Urothelium cell line (cell line): ENCODE measurements at places on chromosomes 6 and 20.

GRCh38 chr6:143385636-143386035 is 64.9 kb downstream of the ADAT2 start:
- no peak for DNase-seq

DNA sequence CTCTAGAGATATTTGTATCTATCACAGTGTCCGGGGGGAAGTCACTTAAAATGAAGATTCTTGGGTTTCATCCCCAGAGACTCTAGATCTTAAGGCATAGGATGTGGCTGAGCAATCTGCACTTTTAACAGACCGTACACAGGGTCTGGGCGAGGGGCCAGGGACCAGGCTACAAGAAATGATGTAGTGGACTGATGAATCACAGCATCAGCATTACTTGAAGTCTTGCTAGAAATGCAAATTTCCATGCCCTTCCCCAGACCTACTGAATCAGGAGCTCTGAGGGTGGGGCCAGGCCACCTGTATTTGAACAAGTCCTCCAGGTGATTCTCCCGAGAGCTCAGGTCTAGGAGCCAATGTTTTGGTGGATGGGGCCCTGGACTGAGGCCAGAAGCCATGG is 168.4 kb downstream of the DOK5 start:
- peak; percentile 54 for DNase-seq

DNA sequence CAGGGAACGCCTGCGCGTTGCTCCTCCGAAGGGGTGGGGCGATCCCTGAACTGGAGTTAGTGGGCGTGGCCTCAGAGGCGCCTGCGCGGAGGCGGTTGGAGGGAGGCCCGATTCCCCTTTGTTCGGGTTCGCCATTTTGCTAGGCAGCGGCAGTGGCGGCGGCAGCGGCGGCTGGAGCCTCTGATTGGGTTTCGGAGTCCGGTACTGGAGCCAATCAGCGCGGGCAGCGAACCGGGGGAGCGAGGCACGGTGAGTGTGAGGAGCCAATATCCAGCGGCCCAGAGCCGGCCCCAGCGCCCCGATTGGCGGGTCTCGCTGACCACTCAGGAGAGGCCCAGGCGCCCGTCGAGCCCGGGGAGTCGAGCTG is at the start of gene NFYA:
TSS of gene NFYA (plus strand) at position 139 of the 367 bp plus-strand sequence. CDS start 6,116 bp downstream, outside the sequence.
- no peak for DNase-seq

GRCh38 chr6:12890171-12890790 is 173.7 kb downstream of the PHACTR1 start:
- DNase-seq = no peak

DNA sequence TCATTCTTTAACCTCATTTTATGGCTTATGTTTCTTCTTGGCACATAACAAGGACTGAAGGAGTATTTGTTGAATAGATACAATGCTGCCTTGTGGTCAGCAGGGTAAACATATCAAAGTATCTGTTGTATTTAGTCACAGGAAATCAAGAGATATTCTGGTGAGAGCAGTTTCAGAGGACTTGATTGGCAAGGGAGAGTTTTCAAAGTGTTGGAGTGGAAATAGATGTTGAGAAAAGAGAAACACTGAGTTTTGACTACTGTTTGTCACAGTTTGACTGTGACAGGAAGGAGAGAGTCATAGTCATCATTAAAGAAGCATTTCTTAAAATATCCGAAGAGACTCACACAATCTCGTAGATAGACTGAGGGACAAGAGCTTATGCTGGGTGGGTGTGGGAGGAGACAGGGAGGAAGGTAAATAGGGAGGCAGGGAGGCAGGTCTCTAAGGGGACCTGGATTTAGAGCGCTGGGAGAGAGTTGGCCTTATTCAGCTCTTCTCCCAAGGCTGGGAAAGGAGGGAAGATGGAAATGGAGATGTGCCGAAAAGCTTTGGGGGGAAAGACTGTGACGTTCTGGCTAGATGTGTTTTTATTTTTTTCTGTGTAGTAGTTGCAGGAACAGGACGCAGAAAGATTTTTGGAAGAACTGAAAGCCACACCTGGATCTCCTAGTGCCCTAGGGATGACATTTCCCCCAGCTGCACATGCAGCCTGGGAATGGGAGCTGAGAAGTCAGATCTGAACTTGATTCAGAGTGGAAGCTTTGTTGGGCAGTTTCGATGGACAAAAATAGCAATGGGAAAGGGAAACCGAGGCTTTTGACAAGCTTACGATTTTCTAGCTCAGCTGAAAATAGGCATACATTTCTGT is 65.0 kb upstream of the IFNGR1 start:
- peak; percentile 35 for DNase-seq

DNA sequence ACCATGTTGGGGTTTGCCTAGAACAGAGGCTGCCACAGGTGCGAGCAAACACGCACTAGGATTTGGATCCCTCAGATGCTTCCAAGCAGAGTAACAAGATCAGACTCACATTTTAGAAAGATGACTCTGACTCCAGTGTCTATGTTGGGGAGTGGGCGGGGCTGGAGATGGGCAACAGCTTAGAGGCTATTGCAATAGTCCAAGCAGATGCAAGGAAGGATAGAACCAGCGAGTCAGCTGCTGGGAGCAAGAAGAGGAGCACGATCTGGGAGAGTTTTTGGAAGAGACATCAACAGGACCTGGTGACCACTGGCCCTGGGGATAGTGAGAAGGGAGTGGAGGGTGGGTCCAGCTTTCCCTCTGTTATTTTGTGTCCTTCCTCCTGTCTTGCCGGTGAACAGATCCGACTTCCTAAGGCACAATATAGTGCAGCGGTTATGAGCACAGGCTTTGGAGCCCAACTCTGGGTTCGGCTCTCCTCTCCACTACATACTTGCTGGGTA is 52.7 kb downstream of the FGD2 start:
- no peak for DNase-seq

GRCh38 chr6:154488248-154488593 is 22.3 kb downstream of the CNKSR3 start:
- no peak for DNase-seq

DNA sequence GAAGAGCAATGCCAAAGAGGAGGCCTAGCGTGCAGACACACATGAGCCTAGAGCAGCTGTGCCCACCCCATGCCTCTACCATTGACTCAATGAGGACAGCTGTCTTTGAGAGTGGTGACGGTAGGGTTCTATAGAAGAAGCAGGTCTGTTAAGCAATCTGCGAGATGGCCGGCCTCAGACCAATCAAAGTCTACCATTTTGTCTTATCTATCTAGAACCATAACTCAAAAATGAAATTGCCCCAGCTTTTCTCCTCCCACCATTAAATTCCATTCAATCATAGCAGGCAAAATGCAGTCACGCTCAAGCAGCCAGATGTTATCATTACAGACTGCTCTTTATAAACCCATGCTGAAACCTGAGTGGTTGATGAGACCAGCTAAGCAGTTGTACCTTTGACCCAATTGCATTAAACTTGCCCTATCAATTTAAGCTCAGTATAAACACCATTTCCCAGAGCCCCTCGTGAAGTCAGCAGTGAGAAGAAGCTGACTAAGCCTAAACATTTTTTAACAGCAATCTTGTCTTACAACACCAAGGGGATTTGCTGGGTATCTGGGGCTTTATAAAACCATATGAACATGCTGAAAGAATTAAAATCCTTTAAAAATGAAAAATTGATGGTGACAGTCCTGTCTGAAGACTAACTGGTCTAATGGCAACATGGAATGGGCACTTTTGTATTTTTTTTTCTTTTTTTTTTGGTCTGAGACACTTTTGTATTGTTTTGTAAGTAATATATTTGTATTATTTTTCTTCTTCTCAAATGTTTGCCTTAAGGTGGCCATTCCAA is 57.5 kb downstream of the FOXC1 start:
- no peak for DNase-seq

DNA sequence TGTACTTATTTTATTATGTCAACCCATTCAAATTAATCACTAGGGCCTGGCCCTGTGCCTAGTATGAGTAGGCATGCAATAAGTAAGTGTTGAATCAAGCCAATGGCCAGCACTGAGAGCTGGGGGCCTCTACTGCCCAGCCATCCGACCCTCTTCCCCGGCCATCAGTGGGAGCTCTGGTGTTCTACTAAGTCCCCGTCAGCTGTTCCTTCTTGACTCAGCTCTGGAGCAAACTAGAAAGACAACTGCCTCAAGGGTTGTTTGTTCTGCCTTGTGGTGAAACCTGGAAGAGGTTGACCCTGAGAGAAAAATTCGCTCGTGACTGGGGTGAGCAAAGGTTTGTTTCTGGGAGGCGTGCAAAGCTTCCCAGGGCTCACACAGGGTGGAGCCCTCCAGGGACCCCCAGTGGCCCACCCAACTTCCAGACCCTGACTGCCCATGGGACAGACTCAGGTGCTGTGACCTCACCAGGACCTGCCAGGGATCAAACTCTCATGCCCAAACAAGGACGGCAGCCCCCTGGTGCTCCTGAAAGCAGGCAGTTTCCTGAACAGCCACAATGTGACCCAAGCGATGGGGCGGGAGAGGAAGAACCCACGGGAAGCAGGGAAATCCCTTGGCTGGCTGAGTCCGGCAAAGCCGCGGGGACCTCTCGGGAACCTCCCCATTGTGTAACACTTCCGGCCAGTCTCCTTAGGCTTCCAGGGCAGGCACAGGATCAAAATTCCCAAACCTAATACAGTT is 50.4 kb downstream of the BANF2 start:
- no peak for DNase-seq

GRCh38 chr20:50152394-50153152 is 950 bp downstream of the PEDS1 start:
- DNase-seq = no peak

GRCh38 chr6:135624402-135625295 is 127.1 kb upstream of the AHI1 start:
- no peak for DNase-seq

DNA sequence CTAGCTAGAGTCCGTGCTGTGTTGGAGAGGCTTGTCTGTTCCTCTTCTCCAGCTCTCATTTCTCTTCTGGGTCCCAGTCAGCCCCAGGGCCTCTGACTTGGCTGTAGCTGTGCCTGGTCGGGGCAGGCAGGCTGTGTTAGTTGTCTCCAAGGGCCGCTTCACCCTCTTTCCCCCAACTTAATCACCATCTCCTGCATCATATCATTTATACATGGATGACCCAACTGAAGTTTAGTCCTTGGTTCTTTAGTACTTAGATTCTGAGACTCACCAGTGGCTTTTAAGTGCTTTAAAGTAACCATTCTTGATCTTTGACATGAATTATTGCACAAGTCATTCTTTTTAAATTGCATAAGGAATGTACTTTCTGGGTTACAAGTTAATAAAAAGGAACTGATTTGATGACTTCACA is 127.3 kb downstream of the RTN4IP1 start:
- no peak for DNase-seq

GRCh38 chr20:24769878-24770627 is 179.0 kb upstream of the CST7 start:
- DNase-seq = no peak

DNA sequence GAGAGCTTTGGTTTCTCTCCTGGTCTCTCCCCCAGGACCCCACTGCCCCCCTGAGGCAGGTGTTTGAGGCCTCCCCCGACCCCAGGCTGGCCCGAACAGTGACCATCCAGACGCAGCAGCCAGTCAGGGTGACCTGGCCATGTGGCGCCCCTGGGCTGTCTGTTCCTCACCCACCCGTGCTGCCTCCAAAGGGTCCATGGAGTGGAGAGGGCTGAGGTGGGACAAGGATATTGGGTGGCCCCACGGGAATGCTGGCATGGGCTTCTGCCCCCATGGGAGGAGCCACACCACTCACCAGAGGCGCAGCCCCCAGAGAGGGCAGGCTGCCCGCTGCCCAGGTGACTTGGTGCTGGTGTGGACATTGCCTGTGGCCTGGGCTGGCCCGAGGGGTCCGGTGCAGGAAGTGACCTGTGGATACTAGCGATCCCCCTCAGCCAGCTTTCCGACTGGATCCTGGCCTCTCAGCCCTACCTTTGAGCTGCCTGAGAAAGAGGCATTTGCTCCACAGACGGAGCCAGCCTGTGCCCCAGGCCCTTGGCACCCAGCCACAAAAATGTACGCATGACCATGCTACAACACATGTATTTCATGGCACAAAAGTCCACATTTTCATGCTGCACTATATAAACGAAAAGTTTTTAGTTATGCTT is 50.8 kb downstream of the BCAS4 start:
- no peak for DNase-seq

- DNase-seq = no peak
These were observed 71.3 kb downstream of the EFHC1 start for GRCh38 chr6:52491203-52492069.

- DNase-seq = no peak
These were observed 86.7 kb upstream of the BACH2 start for GRCh38 chr6:90383196-90383822.

DNA sequence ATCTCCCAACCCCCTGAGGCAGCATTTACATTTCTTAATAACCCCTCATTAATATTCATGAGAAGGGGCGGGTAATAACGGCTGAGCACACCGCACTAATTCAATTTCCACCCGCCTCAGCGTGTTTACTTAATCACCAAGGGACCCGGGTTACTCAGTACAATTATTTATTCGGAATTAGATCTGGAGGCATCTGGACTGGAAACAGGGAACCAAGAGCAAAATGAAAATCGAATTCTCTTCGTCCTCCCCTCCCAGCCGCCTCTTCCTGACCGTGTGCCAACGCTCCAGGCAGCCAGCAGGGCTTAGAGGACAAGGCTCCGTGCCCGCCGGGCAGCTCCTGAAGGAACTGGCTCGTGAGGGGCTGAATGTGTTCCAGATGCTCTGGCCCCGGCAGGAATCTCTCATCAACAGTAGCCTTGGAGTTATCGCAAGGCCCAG is 23.5 kb upstream of the CTNNBL1 start:
- no peak for DNase-seq

DNA sequence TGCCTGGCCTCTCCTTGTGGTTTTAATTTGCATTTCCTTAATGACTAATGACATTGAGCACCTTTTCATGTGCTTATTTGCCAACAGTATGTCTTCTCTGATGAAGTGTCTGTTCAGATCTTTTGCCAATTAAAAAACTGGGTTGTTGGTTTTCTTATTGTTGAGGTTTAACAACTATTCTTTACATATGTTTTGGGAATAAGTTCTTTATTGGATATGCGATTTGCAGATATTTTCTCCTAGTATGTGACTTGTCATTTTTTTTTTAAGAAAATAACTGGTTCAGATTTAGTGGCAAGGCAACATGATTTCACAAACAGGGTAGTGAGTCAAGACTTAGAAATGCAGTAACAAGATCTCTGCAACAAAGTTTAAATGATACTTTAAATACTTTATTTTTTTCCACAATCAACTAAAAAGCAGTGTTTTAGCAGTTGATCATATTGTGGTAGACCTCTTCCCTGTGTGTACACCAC is 67.8 kb downstream of the TIAM2 start:
- no peak for DNase-seq

- peak; percentile 78 for DNase-seq
These were observed 107.3 kb downstream of the SYCP2 start for GRCh38 chr20:59825944-59826759.

GRCh38 chr6:54614499-54615195 is 231.9 kb upstream of the FAM83B start:
- no peak for DNase-seq

- DNase-seq = no peak
These were observed 33.1 kb upstream of the FAM135A start for GRCh38 chr6:70380252-70380651.

- no peak for DNase-seq
These were observed 95.1 kb upstream of the SLC22A23 start for GRCh38 chr6:3551716-3552511.

- DNase-seq = no peak
These were observed 47.0 kb downstream of the SLC22A23 start for GRCh38 chr6:3409699-3410384.

GRCh38 chr6:90319979-90320685 is 23.5 kb upstream of the BACH2 start:
- no peak for DNase-seq

- no peak for DNase-seq
These were observed 120.1 kb downstream of the PLEKHG1 start for GRCh38 chr6:150719831-150720230.
